LHCN-M2 (cell line): ENCODE measurements at places on chromosomes 2 and 18. TPM values are rescaled to one million over a fixed set of nuclear protein-coding genes. Genes with fewer than 3 reads are reported as not detected.
A peak's percentile ranks its signal among the peaks of the same experiment; 100 is the strongest.

The GCG gene
- 0.17 TPM in 1 of 2 replicates, not detected in the other for total RNA-seq

The PJVK gene
- 1.1 and 2.1 TPM in 2 replicates for total RNA-seq

The SUPT7L gene
- 19.8 and 26.4 TPM in 2 replicates for total RNA-seq

The SP9 gene
- 0.06 TPM in 1 of 2 replicates, not detected in the other for total RNA-seq

The ST6GAL2 gene
- total RNA-seq: not detected in 2 replicates

The LINC00305 gene
- not detected in 2 replicates for total RNA-seq

The DSC3 gene
- not detected in 2 replicates for total RNA-seq

GRCh38 chr2:25698752-25699151, 25.4 kb upstream of the DTNB start:
- no peak for DNase-seq

DNA sequence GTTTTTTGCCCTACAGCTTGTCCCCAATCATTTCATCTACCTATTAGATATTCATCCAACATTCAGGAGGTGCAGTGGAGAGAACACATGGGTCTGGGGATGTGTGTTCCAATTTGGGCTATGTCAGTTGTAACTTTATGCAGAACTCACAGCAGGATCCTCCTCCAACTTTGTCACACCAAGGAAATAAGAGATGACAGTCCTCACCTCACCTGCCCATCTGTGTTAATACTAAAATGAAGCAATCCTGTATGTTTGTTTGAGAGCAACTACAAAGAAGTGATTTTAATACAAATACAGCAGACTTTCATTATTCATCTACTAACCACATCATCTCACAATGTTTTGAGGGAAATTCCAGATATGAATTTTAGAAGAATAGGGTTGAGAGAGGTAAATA, 126.7 kb downstream of the ARHGAP15 start:
- no peak for DNase-seq

DNA sequence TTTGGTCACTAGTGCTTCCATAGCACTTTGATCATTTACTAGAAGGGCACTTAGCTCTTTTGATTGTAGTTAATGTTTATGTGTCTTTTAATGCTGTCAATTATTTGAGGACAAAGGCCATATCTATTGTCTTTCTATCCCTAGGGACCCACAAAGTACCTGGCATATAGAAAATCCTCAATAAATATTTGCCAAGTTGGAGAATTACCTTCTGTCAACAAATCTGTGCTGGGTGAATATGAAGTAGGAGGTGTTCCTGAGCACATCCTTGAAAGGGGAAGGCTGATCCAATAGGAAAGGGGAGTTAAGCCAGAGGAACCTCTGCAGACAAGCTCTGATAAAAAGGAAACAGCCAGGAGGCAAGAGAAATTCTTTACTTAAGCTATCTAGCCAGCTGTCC, 8.2 kb downstream of the DPP4 start:
- DNase-seq: no peak

DNA sequence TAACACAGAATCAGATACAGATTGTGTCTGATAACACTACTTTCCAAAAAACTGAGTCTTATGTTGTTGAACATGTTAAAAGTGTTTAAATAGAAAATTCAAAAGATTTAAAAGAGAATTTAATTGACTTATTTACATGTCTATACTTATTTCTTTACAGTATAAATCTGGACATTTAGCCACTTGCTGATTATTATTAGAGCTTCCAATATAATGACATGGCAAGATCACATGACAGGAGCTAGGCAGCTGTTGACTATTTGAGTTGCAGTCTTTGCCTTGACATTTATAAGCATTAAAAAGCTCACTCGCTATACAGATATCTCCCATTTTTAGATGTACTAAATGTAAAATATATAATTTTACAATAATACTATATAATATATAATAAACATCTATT, 6.4 kb upstream of the TMEFF2 start:
- DNase-seq: no peak

DNA sequence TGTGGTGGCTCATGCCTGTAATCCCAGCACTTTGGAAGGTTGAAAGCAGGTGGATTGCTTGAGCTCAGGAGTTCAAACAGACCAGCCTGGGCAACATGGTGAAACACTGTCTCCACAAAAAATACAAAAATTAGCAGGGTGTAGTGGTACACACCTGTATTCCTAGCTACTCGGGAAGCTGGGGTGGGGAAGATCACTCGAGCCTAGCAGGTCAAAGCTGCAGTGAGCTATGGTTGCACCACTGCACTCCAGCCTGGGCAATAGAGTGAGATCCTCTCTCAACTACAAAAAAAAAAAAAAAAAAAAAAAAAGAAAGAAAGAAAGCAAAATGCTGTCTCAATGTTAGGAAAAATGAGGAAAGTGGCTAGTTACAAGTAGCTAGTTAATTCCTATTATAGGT, 56.8 kb downstream of the TRIP12 start:
- no peak for DNase-seq

DNA sequence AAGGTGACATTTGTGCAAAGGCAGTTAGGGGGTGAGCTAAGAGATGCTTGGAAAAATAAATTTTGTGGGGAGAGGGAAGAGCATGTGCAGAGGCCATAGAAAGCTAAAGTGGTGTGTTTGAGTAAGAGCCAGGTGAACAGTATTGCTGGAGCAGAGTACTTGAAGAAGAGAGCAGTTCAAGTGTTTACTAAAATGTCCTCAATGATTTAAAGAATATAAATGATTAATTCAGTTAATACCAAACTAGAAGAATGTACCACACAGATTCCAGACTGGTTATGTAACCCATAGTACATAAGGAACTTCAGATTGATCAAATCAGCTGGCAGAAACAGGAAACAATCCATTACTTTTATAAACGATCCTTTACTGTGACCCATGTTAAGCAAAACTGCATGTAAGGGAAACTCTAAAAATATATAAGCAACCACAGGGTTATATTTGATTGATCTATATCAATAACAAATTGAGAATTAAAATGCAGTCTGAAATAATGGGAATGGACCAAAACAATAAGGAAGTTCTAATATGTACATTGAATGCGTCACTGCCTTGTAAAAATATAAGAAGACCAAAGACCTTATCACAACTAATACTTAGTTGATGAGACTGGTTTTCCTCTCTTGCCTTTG, 76.9 kb downstream of the LDAH start:
- DNase-seq: no peak

GRCh38 chr2:126623000-126623399, 33.0 kb upstream of the GYPC start:
- no peak for DNase-seq

DNA sequence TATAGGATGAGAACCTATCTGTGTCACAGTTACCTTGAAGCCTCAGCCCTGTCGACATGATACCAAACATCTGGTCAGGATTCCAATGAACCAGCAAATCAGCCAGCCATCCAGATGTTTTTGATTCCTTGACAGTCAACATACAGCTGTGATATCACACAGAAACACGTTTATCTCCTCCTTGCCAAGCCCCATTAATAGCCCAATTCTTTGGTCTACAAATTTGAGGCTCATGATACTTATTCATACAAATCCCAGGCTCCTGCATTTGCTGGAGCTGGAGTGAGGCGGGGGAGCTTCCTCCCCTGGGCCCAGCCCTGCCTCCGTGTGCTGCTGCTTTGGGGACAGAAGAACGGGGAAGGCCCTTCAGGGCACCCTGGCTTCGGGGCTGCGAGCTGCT, 611.6 kb upstream of the SALL3 start:
- DNase-seq: no peak

GRCh38 chr2:206211657-206212255, 52.1 kb downstream of the EEF1B2 start:
- DNase-seq: peak; percentile 85

- DNase-seq: no peak
These were observed 127.9 kb downstream of the PIEZO2 start for GRCh38 chr18:11021477-11021876.

GRCh38 chr2:104834431-104835153, 19.3 kb upstream of the POU3F3 start:
- no peak for DNase-seq

DNA sequence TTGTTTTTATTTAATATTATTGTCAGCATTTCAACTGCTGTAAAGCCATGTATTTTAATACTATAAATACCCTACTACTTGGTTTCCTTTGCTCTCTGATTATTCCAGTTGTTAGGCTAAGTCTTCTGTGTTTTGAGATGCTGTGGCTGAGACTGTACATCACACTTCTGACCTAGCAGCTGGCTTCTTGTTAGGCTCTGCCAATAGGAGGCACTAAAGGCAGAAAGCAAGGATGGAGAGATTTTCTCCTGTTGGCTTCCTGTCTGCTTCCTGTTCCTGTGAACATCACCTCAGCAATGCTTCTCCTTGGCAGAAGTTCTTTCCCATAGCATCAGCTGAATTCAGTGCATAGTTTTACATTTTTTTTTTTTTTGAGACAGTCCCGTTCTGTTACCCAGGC, 68.3 kb upstream of the YPEL5 start:
- DNase-seq: no peak
